Activated CD4-positive, alpha-beta T cell treated with anti-CD3 and anti-CD28 coated beads, Interleukin-2, amount 10 ng/mL, durations not matched to agents 7 days and 5 days (primary cell): ENCODE measurements at places on chromosomes 3 and 15.

DNA sequence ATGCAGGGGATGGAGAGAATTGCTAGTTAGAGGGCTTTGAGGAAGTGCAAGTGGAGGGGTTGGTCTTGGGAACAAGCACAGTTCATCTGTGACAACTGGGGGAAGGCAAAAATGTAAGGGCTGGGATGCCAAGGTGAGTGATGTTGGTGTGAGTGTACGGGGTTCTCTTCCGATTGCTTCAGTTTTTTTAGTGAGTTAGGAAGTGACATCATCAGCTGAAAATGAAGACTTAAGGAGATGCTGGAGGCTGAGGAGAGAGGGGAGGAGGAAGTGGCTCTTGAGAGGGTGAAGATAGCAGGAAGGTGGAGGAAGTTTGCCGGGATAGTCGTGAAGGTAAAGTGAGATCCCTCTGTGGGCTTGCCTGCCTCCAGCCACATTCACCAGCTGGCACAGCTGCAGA is 12.7 kb downstream of the TICRR start:
- no peak for DNase-seq

DNA sequence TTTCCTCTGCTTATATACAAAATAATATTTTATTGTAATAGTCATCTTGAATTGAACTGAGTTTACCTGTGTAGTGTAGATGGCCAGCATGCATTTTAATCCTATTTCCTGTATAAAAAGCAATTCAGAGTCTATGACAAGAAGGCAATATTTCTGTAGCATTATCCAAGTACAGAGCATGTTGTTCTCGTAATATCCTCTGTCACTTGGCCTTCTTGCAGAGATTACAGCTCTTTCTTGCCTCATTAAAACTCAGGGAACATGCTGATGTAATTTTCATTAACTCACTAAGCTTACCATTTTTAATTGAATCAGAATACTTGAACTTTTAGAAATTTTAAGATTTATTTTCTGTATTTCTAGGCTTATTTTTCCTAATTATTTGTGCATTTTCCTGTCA is 203.3 kb upstream of the AGTR1 start:
- DNase-seq: no peak

DNA sequence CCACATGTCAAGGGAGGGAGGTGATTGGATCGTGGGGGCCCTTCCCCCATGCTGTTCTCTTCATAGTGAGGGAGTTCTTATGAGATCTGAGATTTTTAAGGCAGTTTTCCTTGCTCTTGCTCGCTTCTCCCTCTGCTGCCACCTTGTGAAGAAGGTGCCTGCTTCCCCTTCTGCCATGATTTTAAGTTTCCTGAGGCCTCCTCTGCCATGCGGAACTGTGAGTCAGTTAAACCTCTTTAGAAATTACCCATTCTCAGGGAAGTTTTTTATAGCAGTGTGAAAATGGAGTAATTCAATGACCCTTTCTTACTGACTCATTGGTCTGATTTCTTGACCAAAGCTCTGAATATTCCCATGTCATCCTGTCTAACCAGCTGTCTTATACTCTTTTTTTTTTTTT is 484.4 kb upstream of the TPRG1 start:
- no peak for DNase-seq

DNA sequence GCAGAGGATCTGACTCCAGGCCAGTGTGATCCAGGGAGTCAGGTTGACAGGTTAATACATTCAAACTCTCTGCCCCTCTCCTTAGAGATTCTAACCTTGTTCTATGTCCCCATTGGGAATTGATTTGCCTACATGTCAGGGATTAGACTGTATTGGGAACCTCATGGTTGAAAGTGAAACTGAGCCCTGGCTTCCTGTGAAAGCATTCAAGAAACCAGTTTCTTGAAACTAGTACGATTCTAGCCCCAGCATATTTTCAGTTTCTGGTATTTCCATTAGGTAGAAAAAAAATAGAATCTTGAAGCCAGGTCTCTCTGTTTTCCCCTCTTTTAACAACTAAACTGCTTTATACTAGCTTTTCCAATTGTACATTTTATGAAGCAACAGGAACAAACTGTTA is 140.4 kb upstream of the ABI3BP start:
- peak; percentile 8 for DNase-seq
